ENCODE measurements at places on chromosomes 16 and 17. TPM values are rescaled to one million over a fixed set of nuclear protein-coding genes. Genes with fewer than 3 reads are reported as not detected.
A peak's percentile ranks its signal among the peaks of the same experiment; 100 is the strongest.

- DNase-seq: no peak
Measured at GRCh38 chr16:65409510-65409909, 287.6 kb upstream of the CDH11 start.

DNA sequence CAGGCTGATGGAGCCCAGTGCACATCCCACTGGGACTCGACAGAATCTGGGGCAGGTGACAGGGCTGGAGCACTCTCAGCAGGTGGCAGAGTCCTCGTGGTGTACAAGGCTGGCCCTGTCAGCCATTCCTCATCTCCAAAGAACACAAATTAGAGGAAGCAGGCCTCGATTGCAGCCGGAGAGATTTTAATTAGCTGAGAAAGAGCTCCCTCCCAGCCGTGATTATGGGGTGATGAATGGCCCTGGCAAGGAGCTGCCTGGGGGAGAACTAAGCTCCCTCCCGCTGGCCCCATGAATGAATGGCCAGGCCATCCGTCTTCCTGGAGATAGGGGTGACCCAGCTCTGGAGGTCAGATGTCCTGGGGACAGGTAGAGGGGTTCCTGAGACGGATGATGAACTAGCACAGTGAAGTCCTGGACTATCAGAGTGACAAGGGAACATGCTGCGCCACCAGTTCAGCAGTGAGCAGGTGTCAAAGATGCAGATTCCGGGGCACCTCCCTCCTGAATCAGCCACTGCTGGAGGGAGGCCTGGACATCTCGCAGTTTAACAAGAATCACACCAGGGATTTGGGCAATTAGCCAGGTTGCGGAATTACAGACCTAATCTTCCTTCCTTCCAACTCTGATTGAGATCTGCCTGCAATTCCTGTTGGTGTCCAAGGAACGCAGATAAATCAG, 35.5 kb downstream of the PIMREG start:
- DNase-seq: no peak

The NPIPA3 gene
- 1.5 TPM for total RNA-seq

- no peak for DNase-seq
Measured at GRCh38 chr17:48330421-48330820, 99.6 kb downstream of the SKAP1 start.

The FOXN1 gene
- not detected for total RNA-seq

The HIC1 gene
- 14.8 TPM for total RNA-seq

GRCh38 chr16:88977018-88977811, at the start of gene CBFA2T3:
CBFA2T3 (minus strand) TSS chr16:88977207; CDS start chr16:88976807, 400 bp downstream.
- DNase-seq: no peak

GRCh38 chr17:72406498-72406897, 285.7 kb downstream of the SOX9 start:
- DNase-seq: no peak

The MMP28 gene
- 0.19 TPM for total RNA-seq

DNA sequence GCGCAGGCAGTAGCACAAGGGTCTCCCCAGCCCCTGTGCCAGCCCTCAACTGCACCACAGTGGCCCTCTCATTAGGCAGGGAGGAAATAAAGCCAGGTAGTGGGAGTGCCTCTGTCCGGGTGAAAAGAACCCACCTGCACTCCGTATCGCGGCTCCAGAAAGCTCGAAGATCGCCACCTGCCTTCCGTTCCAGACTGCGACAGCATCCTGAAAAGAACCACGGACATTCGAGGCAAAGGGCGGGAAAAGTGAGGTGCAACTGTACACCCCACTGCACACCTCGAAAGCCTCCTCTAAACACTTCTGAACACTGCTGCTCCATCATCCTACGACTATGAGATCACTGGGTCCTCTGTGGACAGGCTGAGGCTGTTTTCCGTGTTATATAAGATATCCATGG, 28.7 kb downstream of the IFT140 start:
- no peak for DNase-seq

The HSD3B7 gene
- total RNA-seq: 0.98 TPM

The ZNF830 gene
- total RNA-seq: 17.6 TPM

DNA sequence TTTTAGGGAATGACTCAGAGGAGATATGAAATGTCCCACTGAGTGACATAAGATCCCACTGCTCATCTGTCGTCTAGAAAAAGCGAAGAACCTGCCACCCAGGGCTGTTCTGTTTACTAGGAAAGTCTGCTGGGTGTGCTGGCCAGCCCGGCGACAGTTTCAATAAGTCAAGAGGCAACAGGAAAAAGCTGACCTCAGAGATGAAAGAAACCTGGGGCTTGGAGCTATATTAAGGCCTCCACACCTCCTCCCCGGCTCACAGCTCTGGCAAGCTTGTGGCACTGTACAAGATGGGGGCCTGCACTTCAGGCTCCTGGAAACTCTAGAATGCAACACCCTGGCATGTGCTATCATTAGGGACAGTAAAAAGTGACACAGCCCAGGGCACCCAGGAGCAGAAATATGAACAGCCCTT, 10.6 kb downstream of the ZFHX3 start:
- no peak for DNase-seq

GRCh38 chr16:80047842-80048241, 447.3 kb upstream of the MAF start:
- no peak for DNase-seq

GRCh38 chr16:66927918-66928649, 2.7 kb upstream of the RRAD start:
- DNase-seq: no peak

The FOXL1 gene
- not detected for total RNA-seq

GRCh38 chr17:38786372-38786771, 13.0 kb downstream of the PIP4K2B start:
- DNase-seq: no peak

DNA sequence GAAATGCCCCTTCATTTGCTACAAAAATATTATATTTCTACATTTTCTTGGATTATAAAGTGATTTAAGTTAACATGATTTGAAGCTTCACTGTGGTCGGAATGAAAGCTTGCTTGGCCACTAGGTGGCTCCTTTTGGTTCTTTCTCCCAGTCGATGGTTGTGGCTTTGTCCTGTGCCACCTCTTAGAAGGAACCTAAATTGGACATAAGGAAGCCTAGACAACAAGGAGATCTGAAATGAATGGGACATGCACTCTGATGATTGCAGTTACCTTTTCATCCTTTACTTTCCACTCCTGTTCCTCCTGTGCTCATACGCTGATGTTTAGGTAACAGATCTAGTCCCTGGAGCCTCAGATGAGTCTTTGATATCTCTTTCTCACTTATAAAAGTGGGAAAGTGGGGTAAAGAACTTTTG, 39.2 kb downstream of the FTO start:
- DNase-seq: peak; percentile 44

DNA sequence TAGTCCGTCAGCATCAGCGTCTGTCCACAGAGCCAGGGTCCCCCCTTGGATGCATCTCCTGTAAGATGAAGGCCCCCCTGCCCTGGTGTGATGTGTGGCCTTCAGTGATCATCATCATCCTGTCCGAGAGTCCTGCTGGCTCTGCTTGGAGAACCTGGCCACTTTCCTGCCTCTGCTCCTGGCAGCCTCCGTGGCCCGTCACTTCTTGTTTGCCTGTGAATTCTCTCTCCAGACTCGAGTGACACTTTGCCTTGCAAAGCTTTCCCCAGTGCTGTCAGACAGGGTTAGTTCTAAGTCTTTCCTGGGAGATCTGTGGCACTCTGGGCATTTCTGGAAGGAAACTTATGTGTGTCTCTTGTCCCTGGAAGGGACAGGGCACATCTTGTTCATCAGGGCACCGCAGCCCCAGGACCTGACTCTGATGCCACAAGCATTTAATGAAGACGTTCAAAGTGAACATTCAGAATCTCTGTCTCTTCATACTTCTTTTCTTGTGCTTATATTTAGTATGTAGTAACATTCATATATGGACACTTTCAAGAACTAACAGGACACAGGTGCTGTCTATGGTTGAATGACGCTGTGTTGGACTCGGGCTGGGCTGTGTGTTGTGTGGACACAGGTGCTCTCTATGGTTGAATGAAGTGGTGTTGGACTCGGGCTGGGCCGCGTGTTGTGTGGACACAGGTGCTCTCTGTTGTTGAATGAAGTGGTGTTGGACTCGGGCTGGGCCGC, 68.5 kb downstream of the RPTOR start:
- DNase-seq: no peak

DNA sequence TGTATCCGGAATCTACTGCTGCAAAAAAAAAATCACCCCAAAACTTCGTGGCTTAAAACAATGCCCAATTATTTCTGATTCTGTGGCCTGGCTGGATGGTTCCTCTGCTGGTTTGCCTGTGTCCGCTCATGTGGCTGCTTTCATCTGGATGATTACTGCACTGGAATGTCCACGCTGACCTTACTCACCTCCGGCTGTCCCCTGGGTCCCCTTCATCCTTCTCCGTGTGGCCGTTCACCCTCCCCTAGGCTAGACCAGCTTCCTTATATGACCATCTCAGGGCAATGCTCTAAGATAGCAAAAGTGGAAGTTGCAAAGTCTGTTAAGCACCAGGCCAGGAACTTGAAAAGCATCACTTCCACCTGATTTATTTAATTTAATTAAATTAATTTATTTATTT, 31.4 kb upstream of the SPNS2 start:
- DNase-seq: no peak

The ADAD2 gene
- total RNA-seq: 0.45 TPM

GRCh38 chr17:15654886-15655561, 29.1 kb downstream of the TRIM16 start:
- no peak for DNase-seq

DNA sequence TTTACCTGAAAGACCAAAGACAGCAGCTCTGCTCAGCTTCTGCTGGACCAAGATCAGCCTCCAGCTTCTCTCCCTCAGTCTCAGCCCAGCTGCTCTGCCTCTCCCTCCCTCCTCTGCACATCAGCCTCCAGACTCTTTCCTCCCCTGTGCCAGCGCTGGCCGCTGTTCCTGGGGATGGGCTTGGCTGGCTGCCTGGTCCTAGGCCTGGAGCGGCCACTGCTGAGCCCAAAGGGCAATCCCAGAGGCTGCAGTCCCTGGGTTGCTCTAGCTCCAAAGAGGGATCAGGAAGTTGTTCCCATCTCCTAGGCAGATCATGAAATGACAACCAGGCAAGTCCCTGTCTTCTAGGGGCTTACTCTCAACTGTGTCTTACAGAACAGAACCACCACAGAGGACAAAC, 31.3 kb downstream of the DCUN1D3 start:
- no peak for DNase-seq

The ZNF276 gene
- total RNA-seq: 25.3 TPM

The TMEM238L gene
- not detected for total RNA-seq

The KRTAP4-3 gene
- not detected for total RNA-seq

GRCh38 chr16:66099306-66099705, 267.2 kb upstream of the CDH5 start:
- DNase-seq: no peak

DNA sequence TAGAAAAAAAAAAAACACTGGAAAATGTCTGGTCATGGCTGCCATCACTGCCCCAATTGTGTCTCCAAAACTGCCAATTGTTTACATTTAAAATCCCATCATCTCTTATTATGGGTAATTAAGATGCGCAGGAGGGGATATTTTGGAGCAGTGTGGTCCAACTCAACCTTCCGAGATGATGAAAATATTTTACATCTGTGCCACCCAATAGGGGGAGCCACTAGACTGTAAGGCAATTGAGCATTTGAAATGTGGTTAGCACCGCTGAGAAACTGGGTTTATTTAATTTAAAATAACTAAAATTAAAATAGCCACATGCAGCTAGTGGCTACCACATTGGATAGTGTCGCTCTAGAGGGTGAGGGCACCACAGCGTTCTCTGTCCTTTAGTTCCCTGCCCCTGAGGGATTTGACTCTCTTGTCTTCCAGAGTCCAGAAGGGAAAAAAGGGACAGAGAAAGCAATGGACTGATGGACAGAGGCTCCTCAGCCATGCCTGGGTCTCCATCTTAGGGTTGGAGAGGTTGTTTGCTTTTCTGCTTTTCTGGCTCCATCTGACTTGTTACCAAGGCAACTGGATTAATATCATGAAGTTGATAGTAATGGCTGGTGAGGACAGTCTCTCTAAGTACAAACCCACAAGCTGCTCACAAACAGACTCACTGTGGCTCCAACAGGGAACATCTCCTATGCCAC, 3.5 kb downstream of the MPO start:
- peak; percentile 35 for DNase-seq

The PRKCB gene
- 38.9 TPM for total RNA-seq

DNA sequence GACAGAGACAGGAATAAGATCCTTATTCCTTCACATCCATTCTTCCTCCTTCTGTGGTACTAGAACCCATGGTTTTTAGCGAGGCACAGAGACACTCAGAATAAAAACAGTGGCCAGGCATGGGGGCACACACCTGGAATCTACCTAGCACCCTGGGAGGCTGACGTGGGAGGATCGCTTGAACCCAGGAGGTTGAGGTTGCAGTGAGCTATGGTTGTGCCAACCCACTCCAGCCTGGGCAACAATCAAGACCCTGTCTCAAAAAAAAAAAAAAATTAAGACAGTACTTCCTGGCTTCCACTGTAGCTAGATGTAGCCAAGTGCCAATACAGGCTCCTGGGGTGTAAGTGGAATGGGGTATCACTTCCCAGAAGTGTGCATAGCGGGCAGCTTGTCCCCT, 7.4 kb upstream of the SPNS1 start:
- DNase-seq: no peak

- DNase-seq: no peak
Measured at GRCh38 chr17:48549281-48549630, 4.3 kb upstream of the HOXB2 start.

- DNase-seq: no peak
Measured at GRCh38 chr16:27500801-27501200, 48.9 kb downstream of the GTF3C1 start.

GRCh38 chr16:87551487-87551886, 50.8 kb upstream of the JPH3 start:
- DNase-seq: no peak

DNA sequence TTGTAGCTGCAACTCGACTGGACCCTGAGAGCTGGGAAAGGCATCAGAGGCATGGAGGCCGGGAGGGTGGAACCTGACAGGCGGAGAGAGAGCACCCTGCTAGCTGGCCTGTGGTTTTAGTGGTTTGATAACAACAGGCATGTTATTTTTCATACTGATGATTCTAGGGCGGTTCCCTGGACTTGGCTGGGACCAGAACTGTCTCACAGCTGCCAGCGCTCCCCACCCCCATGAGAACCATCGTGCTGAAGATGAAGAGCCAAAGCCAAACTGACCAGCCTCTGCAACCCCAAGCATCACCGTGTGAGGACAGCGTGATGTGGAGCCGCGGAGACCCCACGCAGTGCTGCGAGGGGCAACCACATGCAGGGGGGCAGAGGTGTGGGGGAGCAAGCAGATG, 28.5 kb downstream of the MXRA7 start:
- no peak for DNase-seq

- no peak for DNase-seq
Measured at GRCh38 chr17:79395066-79395465, 215.8 kb downstream of the RBFOX3 start.

- no peak for DNase-seq
Measured at GRCh38 chr16:73064212-73064993, 16.5 kb upstream of the ZFHX3 start.

The OR4D1 gene
- 0.21 TPM for total RNA-seq

GRCh38 chr17:1374431-1375177, 25.4 kb downstream of the YWHAE start:
- no peak for DNase-seq

The MT1H gene
- 5.4 TPM for total RNA-seq

DNA sequence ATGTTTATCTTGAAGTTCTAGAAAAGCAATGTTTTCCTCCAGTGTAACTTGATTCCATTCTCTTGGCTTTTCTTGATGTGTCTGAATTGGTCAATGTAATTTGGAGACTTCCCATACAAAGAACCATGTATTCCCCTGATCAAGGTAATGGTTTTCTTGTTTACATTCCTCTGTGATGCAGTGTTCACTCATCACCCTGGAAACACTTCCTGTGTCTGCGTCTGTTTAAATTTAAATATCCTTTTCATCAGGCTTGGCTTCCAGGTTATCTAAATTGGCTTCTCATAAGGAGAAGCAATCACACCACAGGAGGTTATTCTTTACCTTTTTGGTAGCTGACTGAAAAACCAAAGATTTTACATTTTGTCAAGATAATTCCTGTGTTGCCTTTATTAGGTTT, 237.3 kb upstream of the WSCD1 start:
- DNase-seq: no peak
